NCI-H1417 (cell line): ENCODE measurements at places on chromosomes 2 and 18.
A peak's percentile ranks its signal among the peaks of the same experiment; 100 is the strongest.

- no peak for DNase-seq
Observed at GRCh38 chr18:31398191-31398590, 21.6 kb downstream of the DSG4 start.

- DNase-seq: no peak
Observed at GRCh38 chr2:99481941-99482340, 7.9 kb downstream of the REV1 start.

GRCh38 chr18:22064581-22064980 is 104.8 kb upstream of the GATA6 start:
- DNase-seq: no peak

DNA sequence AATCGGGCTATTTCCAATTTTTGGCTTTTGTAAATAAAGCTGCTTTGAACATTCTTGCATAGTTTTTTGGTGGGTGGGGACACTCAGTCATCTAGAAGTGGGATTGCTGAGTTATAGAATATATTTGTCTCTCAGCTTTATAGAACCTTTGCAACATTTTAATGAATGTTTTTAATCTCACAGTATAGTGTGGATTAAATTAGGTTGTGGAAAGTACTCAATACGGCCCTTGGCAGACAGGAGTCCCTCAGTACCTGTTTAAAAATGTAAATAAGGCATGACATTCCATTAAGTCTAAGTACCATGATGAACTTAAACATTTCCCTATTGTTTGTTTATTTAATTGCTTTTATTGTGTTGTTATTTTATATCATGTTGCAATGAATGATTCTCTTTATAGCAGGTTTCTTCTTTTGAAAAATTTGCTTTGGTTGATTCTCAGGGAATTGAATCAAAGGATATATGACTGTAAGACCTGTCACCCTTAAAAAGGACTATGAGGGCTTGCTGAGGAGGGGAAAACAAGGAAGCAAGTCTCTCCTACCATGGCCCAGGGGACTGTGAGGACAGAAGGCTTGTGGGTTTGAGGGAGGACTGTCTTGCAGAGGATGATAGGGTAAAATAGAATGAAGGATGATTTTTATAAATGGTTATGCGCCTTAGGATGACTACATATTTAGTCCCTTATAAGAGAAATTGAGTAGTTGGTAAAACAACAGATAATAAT is 165.1 kb downstream of the RPIA start:
- DNase-seq: no peak

GRCh38 chr2:32523686-32524085 is 104.2 kb upstream of the TTC27 start:
- no peak for DNase-seq

GRCh38 chr2:6011921-6012320 is 319.7 kb downstream of the SOX11 start:
- DNase-seq: peak; percentile 25
